ENCODE measurements at places on chromosomes 5 and 9.

DNA sequence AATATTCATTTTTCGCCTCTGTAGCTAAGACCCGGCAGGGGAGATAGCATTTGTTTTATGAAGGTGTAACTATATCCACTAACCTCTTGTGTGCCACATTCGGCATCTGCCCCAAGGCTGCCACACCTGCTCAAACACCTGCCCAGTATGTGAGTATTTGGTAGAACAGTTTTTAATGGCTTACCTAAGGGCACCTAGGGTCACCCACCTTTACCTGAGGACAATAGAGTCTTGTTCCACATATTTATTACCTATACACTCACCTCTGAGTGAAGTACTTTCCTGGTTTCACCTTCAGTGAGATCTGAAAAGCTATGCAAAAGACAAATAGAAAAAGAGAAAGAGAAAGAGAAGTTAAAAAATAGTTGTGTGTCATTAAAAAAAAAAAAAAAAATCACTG is 68.0 kb upstream of the PIP5K1B start:
- no peak for DNase-seq

- DNase-seq = no peak
Observed at GRCh38 chr5:113115061-113115460, 138.5 kb downstream of the DCP2 start.

DNA sequence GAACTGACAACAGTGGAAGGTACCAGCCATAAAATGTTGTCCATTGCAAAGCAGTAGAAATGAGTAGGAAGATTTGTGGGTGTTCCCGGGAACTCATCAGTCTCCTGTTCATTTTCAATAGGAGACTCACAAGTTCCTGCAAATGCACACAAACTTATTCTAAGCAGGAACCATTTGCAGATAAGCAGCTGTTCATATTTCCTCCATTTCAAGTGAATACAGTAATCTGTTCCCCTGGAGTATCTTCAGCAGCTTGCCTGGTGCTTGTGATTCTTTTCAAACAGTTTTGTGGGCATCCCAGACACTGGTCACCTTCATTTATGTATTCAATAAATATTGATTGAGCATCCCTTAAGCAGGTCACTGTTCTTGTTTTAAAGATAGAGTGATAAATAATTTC is 1315.5 kb upstream of the C9orf72 start:
- DNase-seq = no peak

- no peak for DNase-seq
Observed at GRCh38 chr5:156148301-156148700, 178.7 kb upstream of the SGCD start.

GRCh38 chr5:149271716-149272563 is at the start of gene AFAP1L1:
Gene AFAP1L1, plus strand, starts transcription at chr5:149271859. Its CDS starts 110 bp downstream, at chr5:149271969.
- peak; percentile 35 for DNase-seq

DNA sequence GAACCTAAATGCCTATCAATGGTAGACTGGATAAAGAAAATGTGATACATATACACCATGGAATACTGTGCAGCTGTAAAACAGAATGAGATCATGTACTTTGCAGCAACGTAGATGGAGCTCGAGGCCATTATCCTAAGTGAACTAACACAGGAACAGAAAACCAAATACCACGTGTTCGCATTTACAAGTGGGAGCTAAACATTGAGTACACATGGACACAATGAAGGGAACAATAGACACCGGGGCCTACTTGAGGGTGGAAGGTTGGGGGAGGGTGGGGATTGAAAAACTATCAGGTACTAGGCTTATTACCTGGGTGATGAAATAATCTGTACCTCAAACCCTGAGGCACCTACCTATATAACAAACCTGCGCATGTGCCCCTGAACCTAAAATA is 22.4 kb upstream of the DEPDC1B start:
- DNase-seq = no peak

GRCh38 chr9:131433302-131433854 is 39.5 kb downstream of the PRRC2B start:
- no peak for DNase-seq

DNA sequence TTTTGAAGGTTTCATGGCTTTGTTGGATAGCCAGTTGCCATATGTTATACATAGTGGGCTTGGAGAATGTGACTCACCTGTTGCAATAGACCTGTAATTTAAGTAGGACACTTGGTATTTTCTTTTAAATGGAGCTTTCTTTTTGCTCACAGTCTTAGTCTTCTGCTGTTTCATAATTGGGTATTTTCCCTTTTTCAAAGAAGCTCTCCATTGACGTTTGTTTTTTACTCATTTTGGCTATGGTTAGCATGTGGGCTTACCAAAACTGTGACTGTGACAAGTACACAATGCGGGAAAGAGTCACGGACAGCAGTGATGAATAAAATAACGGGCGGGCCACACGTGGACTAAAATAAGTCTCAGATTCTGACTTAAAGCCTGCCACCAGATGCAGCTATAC is 23.2 kb upstream of the RNF20 start:
- no peak for DNase-seq

- no peak for DNase-seq
Observed at GRCh38 chr5:36705055-36705454, 98.6 kb downstream of the SLC1A3 start.

DNA sequence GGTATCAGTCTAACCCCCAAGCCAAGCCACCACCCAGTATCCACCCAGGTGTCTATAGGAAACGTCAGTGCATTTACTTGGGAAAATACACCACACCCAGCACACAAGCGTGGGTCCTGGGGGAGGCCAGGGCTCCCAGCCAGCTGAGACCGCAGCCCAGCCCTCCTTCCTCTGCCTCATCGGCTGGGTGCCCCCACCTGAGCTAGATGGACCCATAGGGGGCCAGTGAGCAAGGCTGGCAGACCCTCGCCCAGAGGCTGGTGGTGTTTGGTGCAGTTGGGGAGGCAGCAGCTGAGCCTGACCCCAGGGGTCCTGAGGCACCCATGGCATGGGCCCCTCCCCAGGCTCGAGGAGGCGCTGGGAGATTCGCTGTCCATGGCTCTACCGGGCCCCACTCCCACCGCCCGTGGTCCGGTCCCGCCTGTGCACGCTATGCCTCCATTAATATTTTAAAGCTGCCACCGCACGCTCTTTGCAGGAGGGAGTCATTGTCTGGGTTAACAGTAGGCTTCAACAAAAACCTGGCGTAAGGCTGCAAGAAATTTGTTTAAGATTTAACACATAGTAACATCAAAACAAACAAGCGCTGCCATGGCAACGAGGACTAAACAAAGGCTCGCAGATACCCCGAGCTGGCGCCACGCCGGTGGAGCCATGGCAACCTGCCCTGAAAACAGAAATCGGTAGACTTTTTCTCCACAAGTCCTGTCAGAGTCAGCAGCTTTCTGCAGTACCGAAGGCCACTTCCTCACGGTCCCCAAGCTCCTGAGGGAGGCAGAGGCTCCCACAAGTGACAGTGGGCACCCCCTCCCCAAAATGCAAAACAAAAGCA is 20.6 kb downstream of the TPPP start:
- DNase-seq = peak; percentile 58

GRCh38 chr5:4905674-4906520 is 234.2 kb upstream of the ADAMTS16 start:
- DNase-seq = no peak

GRCh38 chr5:116872986-116873385 is 298.4 kb upstream of the SEMA6A start:
- DNase-seq = no peak

DNA sequence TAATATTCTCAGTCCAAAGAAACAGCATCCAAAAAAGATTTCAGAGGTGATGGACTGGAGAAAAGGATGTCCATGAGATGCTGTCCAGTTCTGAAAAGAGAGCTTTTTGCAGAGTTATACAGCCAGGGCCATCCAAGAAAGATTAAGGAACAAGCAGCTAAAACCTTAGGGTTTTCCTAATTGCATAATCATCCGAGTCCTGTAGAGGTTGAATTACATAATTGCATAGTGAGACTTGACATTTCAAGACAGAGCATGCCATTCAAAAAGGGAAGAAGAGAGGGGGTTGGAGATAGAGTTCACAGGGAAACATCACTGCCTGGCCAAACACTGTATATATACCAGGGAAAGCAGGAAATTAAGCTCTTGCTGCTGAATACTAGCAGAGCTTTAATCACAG is 1729.2 kb upstream of the WWC1 start:
- no peak for DNase-seq

DNA sequence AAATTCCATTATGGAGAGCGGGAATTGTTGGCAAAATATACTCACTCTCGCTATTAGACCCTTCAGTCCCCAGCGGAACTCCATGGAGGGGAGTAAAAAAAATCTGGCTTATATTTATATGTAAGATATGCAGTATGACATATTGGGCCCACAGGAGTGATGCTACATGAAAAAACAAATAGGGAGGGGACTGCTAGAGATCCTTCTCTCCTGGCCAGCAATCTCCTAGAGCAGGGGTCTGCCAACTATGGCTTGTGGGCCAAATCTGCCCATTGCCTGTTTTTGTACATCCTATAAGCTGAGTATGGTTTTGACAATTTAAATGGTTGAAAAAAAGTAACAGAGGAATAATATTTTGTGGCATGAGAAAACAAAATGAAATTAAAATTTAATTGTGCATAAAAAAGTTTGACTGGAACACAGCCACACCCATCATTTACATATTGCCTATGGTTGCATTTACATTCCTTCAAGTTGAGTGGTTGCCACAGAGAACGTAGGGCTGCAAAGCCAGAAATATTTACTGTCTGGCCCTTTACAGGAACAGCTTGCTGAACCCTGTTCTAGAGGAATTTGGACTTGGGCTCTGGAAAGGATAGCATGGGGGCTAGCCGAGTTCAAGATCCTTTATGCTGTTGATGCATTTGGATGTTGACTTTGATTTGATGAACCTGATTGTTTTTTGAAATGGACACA is 197.3 kb upstream of the CLINT1 start:
- no peak for DNase-seq

GRCh38 chr5:37786862-37787519 is 52.9 kb downstream of the GDNF start:
- DNase-seq = no peak

DNA sequence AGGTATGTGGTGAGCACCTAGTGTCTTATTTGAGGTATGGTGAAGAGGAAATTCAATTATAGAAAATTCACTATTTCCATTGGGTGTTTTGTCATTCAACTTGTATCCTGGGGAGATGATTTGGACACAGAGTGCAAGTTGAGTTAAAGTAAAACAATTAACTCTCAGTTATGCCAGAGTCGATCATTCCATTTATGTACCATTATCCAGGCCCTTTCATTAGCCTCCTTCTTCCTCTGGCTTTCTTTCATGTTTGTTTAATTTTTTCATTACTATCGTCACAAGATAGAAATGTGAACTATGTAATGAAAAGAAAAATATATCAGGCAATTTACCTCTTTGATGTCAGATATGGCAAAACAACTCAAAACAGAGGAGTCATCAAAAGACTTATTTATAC is 1347.2 kb upstream of the NUDT12 start:
- DNase-seq = no peak

- no peak for DNase-seq
Observed at GRCh38 chr5:32004404-32004803, 169.7 kb downstream of the GOLPH3 start.

DNA sequence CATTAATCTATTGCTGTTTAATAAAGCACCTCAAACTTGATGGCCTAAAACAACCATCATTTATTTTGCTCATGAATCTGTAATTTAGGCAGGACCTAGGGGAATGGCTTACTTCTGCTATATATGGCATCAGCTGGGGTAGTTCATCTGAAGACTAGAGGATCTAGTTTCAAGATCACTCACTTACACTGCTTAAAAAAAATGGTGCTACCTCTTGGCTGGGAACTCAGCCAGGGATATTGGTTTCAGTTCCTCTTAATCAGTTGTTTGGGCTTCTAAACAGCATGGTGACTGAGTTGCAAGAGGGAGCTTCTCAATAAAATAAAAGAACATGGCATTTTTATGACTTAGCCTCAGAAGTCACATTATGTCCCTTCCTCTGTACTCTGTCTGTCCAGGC is 142.0 kb downstream of the FAM114A2 start:
- no peak for DNase-seq

- DNase-seq = no peak
Observed at GRCh38 chr9:104993291-104993963, 65.5 kb upstream of the ABCA1 start.

- no peak for DNase-seq
Observed at GRCh38 chr5:89191374-89191773, 308.4 kb upstream of the MEF2C start.

GRCh38 chr5:126486332-126486731 is 63.1 kb downstream of the GRAMD2B start:
- DNase-seq = no peak

GRCh38 chr5:108545301-108545700 is 163.4 kb upstream of the FBXL17 start:
- no peak for DNase-seq

DNA sequence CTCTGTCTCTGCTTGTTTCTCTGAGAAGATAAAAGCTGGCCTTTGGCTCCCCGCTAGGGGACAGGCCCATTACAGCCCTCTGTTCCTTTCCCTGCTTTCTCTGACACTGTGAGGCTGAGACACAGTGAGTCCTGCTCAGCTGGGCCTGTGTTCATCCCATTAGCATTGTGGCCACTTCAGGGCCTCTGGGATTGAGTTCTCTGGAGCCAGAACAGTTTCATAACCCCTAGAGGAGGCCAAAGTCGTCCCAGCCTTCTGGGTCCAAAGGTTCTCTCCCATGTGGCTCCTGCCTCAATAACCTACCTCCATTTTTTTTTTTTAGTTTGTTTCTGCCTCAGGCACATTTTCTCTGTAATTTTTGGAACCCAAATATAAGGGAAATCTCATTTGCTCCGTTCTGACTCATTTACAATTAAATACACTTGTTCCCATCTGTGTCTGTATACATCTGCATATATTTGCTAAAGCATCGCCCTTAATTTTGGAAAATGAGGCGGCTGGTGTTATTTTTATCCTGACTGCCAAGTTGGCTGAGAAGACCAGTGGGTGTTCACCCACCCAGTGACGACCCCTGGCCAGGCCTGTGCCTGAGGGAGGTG is 27.3 kb upstream of the CTNNA1 start:
- no peak for DNase-seq

DNA sequence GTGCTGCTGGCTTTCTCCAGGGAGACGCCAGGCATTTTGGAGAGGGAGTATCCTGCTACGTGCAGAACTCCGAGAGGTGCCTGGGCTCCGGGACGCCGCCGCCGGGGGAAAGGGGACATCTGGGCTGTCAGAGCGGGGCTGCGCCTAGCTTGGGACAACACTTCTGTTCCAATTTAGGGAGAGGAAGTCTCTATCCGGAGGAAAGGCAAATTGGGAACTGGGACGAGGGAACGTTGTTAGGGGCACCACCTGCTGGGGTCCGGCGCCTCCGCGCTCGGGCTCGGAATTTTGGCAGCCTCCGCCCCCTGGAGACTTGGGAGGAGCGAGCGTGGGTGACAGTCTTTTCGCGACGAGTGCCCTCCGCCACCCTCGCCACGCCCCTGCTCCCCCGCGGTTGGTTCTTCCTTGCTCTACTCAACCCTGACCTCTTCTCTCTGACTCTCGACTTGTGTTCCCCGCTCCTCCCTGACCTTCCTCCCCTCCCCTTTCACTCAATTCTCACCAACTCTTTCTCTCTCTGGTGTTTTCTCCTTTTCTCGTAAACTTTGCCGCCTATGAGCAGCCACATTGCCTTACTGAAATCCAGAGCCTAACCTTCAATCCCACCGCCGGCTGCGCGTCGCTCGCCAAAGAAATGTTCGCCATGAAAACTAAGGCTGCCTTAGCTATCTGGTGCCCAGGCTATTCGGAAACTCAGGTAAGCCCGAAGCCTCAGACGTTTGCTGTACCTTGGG is 1.6 kb downstream of the TSLP start:
- DNase-seq = peak; percentile 78
